ENCODE measurements at places on chromosomes 2 and 18.

GRCh38 chr2:160043265-160043664 is 19.1 kb downstream of the PLA2R1 start:
- no peak for DNase-seq

- no peak for DNase-seq
Measured at GRCh38 chr2:58202404-58202803, 38.7 kb downstream of the FANCL start.

DNA sequence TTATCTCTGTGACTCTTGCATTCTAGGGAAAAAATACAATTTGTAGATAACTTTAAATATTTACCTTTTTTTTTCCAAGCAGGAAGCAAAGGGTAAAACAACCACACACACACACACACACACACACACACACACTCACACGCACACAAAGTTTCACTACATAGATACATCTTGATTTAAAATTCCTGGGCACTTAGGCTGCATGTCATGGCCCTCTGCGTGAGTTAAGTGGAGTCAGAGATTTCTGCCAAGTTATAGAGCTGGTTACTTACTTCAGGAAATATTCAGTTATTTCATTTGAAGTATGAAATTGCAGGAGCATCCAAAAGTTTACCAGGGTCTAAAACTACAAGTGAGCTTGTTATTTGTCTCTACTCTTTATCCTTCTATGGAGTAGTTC is 612.0 kb downstream of the IRS1 start:
- no peak for DNase-seq

- DNase-seq, result no peak
Measured at GRCh38 chr2:166895243-166895642, 7.0 kb downstream of the XIRP2 start.

DNA sequence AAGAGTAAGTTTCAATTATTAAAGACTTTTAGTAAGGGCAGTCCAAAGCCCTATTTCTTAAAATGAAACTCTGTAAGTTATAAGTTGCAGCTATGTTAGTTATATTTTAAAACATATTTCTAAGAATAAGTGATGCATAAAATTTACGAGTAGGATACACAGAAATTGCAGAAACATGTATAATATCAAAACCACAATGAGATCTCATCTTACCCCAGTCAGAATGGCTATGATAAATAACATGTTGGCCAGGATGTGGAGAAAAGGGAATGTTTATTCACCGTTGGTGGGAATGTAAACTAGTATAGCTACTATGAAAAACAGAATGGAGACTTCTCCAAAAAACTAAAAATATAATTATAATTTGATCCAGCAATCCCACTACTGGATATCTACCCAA is 201.2 kb downstream of the CBLN2 start:
- DNase-seq, result no peak

DNA sequence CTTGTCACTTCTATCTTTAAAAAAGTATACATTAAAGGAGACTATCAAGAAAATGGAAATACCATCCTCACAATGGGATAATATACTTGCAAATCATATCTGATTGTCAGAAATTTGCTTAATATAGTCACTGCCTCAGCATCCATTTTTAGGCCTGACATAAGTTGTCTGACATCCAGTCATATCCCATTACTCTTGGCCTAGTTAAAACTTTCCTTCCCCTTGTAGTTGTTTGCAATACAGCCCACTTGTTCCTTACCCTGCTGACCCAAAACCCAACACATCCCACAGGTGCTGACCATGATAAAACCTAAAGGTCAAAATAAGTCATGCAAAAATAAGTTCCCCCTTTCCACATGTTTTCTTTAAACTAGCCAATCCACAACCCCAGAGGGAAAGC is 3.6 kb upstream of the ARHGEF33 start:
- DNase-seq, result no peak

DNA sequence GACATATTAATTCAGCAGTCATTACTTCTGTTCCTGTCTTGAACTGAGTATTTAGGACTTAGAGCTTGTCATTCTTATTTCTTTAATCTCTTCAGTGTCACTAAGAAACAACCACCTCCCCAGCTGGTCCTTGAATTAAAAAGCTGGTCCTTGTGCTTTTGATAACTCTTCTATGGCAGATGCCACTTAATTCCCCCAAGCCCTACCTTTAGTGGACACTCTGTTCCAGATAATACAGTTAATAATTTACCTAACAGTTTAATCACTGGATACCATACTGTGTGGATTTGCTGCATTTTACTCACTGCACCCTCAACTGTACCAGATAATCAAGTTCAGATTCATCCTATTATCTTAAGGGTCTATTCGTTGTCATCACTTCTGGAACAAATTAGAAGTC is 73.1 kb downstream of the SKA1 start:
- no peak for DNase-seq

DNA sequence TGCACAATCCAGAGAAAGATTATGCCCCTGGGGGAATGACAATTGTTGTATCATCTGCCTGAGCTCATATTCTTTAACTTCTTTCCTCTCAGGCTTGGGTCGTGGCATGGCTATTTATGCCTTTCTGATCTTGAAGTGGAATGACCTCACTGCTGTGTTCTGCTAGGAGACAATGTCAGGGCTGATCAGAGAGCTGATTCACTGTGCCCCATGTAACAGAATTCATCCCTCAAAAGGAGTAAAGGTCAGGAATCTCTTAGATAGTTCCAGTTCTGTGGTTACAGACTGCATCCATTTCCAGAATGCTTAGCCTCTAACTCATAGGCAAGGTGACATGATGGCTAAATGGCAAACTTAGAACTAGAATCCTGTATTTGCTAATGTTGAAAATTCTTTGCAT is 511.7 kb upstream of the CNTNAP5 start:
- DNase-seq, result no peak

- no peak for DNase-seq
Measured at GRCh38 chr2:164850235-164850634, 8.6 kb upstream of the COBLL1 start.

DNA sequence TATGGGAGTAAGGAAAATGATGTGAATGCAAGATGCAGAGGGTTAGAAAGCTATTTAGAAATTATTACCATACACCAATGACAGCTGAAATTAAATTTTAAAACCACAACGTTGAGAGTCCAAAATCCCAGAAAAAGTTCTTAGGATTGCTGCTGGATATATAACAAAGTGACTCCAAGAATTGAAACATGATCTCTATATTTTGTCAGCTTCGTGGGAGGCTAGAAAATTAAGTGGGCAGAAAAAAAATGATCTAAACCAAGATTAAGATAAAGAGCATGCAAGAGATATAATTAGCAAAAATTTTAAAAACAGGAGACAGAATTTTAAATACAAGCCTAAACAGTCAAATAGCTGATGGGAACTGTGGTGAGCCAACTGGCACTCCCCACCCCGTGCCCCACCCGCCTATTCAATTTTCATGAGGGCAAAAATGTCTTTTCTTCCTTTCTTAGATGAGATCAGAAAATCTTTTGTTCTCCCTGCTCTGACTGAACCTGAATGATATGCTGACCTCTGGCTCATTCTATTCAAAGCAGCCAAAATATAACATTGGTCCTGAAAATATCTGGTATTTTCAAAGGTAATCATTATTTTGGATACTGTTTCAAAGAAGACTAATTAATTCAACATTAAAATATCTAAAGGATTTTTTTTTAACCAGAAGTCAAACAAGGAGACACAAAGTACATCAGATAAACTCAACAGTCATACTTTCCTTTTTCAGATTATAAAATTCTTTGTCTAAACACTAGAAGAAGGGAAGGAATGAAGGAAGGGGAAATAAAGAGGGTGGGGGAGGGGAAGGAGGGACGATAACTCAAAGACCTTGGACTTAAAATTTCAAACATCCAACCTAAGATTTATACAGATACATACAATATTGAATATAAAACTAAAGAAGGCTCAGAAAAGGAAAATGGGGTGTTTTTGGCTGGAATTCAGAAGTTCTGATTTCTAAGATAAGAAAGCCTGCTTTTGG is 12.2 kb downstream of the KANSL3 start:
- no peak for DNase-seq

- DNase-seq, result no peak
Measured at GRCh38 chr2:168607992-168608391, 151.9 kb downstream of the CERS6 start.

DNA sequence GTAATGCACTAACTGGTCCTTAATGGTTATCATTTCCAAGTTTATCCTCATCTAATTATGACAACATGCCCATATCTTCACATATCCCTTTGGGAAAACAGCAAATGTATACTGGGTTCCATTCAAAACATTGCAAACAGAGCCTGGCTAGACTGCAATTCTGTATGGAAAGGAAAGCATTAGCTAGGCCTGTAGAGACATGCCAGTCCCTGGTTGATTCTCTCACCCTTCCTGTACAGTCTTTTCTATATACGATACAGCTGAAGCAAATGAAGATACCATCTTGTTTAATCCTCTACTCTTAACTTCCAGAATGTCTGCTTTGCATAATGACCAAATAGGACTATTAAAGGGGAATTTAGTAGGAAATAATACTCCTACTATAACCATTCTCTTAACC is 294.4 kb upstream of the MC4R start:
- DNase-seq, result no peak

DNA sequence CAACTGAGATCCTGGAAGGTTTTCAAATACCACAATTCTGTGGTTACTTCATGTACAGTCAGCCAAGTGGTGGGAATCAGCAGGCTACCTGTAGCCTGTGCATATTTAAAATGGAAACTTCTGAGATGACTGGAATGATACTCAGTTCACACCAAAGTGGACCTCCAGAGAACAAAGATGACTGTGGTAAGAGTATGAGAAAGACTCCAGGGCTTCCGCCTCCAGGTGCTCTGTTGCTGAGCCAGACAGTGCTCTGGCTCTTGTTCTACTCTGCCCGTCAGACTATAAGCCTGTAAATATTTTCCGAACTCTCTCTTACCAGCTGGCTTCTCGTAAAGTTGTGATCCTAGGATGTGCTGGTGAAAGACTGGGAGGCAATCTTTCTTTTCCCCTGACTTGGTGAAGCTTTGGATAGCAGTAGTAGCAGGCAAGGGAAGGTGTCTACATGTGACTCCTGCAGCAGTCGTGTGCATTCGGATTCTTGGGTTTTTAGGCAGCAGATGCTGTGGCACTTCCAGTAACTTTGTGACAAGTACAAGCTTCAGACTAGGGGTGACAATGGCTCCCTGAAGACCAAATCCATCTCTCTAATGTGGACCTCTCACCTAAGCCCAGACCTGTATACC is 23.1 kb downstream of the ST3GAL5 start:
- DNase-seq, result no peak

GRCh38 chr2:208252716-208253492 is 2.0 kb downstream of the IDH1 start:
- no peak for DNase-seq

GRCh38 chr2:45892757-45893156 is 241.3 kb downstream of the PRKCE start:
- DNase-seq, result no peak

DNA sequence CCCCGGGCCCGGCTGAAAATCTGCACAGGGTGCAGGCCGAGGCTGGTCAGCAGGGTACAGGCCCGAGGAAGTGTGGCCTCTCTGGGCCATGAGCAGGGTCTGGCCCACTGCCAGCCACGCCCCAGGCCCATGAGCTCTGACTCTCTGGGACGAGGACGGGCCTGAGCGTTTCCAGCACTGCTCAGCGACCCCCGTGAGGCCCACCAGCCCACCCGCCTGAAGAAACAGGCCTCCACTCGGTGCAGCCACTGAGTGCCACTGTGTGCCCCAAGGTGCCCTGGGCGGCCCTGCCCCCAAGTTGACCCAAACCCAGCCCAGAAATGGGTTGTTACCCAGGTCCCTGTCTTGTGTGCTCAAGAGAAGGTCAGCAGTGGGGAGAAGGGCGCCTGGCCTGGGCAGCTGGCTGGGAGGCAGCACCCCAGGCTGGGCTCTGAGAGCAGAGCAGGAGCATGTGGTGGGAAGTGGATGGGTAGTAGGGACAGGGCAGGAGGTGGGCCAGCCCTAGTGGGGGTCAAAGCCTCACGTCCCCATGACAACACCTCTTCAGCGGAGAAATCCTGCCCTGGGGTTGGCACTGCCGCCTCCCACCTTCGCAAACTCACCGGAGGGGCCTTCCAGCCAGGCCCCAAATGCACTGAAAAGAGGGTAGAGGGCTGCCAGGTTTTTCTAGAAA is 2.1 kb upstream of the SNED1 start:
- DNase-seq, result no peak

GRCh38 chr18:6885992-6886796 is 156.7 kb downstream of the ARHGAP28 start:
- no peak for DNase-seq
